Activated CD4-positive, CD25-positive, alpha-beta regulatory T cell (primary cell): ENCODE measurements at places on chromosomes 3 and 15.
A peak's percentile ranks its signal among the peaks of the same experiment; 100 is the strongest.

DNA sequence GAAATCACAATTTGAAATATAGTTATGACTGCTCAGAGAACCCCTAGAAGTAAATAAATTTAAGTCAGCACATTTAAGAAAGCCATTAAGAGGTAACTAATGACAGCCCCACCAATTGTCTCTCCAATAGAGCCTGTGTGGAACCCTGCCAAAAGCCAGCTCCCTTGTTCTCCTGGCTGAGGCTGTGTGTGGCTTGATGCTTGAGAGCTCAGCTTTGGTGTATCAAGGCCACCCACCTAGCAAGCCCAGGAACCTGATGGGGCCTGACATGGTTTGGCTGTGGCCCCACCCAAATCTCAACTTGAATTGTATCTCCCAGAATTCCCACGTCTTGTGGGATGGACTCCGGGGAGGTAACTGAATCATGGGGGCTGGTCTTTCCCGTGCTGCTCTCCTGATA lies 106.9 kb downstream of the LRRN1 start:
- DNase-seq = no peak

GRCh38 chr15:98789020-98789419 lies 140.7 kb downstream of the IGF1R start:
- no peak for DNase-seq

DNA sequence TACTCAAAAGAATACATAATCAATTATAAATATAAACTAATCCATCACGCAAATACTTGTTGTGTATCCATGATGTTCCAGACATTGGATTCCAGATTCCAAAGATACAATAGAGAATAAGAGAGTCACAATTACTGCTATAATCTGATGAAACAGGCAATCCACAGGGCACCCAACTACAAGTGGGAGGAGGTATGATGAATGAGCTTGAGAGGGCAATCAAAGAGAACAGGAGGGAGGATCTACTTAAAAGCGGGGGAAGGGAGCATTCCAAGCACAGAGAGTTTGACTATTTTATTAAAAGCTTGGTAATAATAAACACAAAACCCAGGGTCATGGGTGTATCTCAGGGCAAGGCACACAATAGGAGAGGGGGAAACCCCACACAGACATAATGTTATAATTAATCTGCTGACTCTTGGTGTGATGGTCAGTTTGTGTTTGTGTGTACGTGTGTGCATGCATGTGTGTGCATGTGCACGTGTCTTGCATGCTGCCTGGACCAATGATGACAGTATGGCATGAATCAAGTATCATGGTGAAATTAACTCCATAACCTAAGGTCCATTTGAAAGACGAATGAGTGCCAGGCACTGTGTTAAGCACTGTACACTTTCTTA lies 325.4 kb upstream of the WNT5A start:
- no peak for DNase-seq

GRCh38 chr3:71441925-71442651 lies 141.4 kb downstream of the FOXP1 start:
- no peak for DNase-seq

GRCh38 chr3:112497897-112498548 lies 1.2 kb downstream of the BTLA start:
- DNase-seq = no peak

DNA sequence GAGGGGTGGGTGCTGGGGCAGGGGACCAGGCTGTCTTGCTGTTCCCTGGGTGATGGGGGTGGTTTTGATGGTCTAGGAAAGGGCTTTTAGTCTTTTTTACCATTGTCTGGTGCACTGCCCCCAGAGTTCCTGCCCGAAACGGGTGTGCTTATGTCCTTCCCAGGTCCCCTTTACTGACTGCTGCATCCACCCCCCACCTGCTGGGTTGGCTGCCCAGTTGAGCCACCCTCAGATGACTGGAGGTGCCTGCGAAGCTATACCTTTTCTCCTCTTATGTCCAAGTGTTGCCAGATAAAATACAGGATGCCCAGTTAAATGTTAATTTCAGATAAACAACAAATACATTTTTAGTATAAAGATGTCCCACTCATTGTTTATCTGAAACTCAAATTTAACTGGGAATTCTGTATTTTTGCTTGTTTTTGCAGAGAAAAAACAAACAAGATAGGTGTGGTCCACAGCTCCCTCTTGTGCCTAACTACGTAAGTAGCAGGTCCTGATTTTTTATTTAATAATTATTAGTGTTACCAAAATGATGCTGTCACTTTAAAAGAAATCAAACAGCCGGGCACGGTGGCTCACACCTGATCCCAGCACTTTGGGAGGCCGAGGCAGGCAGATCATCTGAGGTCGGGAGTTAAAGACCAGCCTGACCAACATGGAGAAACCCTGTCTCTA lies 6.1 kb upstream of the RPP14 start:
- no peak for DNase-seq

- DNase-seq = no peak
Observed at GRCh38 chr3:104521606-104522336, 844.9 kb upstream of the ALCAM start.

DNA sequence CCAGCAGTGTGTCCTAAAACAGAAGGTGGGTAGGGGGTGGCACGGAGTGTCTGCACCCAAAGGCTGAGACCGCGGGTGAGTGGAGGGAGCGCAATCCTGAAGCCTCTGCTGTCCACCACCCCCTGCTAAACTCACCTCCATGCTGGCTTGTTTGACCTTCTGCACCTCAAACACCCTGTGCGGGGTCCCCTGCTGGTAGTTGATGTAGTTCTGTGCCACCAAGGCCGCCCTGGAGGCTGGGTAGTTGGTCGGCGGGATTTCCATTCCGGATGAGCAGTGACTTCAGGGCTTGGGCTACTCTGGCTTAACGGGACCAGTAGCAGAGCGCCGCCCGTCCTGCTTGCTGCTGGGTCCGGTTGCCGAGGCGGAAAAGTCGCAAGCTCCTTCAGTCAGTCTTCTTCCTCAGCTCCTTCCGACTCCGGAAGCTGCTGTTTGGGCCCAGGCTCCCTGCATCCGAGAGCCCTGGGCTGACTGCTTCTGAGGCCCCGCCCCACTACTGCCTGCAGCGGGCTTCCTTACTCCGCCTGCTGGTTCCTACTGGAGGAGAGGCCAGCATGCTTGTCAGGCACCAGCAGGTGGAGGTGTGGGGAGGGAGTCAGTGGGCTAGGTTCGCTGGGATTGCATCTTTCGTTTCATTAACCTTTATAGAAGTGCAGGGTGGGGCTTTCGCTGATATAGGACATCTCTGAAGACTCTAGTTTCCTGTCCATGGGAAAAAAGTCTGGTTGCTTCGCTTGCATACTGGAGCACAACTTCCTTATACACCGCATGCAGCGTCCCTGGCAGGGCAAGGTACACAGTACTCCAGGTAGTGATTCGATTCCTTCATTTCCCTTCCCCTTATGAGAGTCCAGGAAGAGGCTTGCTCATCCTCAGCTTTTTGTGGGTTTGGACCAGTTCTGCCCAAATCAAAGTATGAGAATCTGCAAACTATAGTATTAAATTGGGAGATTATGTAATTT lies at the start of gene LXN:
TSS of gene LXN (minus strand) at position 434 of the 962 bp plus-strand sequence. CDS start at position 264, 170 bp downstream.
- peak; percentile 44 for DNase-seq

GRCh38 chr3:169237201-169237600 lies 426.3 kb downstream of the MECOM start:
- DNase-seq = no peak

DNA sequence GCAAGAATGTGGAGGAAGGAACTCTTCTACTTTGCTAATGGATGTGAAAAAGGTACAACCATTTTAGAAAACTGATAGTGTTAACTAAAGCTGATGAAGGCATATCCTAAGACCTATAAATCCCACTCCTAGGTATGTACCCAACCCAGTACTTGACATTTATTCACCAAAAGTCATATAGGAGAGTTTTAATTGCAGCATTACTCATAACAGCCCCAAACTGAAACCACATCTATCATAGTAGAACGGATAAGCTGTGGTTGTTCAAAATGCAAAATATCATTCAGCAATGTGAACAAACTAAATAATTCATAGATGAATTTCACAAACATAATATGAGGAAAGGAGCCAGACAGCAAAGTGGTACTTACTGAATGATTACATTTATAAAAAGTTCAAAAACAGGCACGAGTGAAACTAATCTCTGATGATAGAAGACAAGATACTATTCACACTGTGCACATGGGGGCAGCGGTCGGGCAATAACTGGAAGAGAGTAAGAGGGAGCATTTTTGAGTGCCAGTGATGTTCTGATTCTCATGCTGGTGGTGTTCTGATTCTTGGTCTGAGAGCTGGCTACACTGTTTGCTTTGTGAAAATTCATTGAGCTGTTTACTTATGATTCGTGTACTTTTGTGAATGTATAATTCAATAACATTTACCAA lies 34.3 kb downstream of the GOLIM4 start:
- no peak for DNase-seq

DNA sequence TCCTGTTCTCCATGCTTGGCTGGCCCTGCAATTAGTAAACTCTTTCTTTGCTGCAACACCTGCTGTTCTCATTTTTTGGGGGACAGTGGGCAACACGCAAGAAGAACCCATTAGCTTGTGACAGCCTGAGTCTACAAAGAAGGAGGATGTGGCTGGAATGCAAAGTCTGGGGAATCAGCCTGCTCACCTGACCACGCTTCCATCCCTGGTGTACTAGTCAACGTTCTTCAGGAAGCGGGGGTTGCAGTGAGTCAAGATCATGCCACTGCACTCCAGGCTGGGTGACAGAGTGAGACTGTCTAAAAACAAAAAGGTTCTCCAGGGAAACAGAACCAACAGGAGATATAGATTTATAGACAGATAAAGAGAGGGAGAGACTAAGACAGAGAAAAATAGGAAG lies 27.7 kb upstream of the KBTBD12 start:
- no peak for DNase-seq

DNA sequence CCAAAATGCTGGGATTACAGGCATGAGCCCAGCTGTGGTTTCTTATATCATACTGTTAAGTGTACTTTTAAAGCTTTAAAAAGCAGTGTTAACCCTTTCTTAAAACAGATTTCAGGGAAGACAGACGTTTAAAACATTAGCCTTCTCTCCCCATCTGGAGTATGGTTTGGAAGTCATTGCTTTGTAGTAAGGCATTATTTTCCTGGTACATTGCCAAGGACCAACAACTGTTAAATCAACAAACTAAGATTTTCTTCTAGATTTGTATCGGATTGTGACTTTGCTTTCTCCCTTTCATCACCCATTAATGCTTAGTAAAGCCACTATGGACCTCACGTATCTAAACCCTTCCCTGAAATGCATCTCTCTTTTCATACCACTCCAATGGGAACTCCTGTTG lies 50.5 kb downstream of the UBE2E1 start:
- no peak for DNase-seq

DNA sequence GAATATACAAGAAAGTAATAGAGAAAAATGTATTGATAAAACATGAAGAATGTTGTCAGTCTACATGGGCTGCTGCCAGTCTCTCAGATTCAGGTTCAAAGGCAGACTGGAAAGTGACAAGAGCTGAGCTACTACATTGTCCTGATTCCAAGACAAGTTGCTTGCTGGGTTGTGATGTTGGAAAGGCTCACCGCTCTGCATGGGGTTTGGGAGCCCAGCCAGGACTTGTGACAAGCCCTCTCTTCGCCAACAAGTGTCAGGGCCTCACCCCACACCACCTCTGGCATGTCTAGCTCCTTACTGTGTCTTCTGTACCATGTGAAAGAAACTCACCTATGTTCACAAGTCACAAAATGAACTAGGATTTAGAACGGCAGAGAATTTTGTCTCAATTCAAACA lies 43.0 kb upstream of the SH3GL3 start:
- DNase-seq = no peak

GRCh38 chr15:82533801-82534200 lies 6.5 kb downstream of the RPS17 start:
- DNase-seq = no peak

DNA sequence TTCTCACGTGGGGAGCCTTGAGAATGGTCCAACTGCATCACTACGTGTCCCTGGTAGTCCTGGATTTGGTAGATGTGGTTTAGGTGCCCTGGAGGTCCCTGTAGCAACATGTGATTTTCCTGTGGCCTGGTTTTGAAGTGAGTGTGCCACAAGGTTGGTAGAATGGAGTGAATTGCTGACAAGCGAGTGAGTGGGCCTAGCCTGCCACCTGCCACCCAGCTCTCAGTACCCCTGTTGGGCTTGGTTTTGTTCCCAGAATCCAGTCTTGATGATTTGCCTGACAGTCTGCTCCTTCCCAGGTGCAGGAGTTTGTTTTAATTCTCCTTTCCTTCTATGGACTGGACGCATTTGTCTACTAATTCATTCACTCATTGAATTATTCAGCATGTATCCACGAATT lies 19.4 kb downstream of the RPLP1 start:
- no peak for DNase-seq

DNA sequence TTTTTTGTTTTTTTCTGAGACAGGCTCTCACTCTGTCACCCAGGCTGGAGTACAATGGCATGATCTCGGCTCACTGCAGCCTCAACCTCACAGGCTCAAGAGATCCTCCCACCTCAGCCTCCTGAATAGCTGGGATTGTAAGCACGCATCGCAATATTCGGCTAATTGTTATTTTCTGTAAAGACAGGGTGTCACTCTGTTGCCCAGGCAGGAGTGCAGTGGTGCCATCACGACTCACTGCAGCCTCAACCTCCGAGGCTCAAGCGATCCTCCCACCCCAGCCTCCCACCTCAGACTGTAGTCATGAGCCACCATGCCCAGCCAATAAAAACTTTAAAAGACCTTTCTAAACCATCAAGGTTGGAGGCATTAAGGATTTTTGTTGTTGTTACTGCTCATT lies 57.4 kb upstream of the TFRC start:
- DNase-seq = no peak

DNA sequence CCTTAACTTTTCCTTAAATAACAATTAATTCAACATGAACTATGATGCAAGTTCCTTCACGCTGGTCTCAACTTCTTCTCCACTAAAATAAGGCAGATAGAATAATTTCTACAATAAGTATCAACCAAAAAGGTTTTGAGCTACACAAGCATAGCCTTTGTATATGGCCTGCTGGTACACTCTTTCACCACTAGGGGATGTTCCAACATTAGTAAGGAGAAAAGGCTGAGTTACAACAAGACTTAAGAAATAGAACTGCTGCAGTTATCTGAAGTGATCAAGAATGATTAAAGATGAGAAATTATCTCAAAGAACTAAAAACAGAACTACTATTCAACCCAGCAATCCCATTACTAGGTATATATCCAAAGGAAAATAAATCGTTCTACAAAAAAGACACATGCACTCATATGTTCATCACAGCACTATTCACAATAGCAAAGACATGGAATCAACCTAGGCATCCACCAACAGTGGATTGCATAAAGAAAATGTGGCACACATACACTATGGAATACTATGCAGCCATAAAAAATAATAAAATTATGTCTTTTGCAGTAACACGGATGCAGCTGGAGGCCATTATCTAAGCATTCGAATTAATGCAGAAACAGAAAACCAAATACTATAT lies 14.4 kb downstream of the ATP13A3 start:
- DNase-seq = no peak

DNA sequence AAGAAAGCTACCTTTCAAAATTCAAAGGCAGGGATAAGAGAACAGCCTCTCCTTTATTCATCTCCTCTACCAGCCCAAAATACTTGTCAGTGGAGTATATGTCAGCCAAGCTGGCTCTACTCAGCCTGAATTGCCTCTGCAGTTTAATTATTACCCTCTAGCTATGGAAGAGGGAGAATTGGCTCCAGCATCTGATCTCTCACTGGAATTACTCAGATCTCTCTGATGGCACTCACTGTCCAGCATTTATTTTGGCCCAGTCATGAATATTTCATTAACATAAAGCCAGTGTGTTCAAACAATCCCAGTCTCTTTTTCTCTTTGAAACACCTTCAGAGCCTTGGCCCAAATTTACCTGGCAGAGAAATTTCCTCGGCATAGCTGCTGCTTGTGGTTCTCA lies 58.6 kb upstream of the TMEM108 start:
- no peak for DNase-seq

GRCh38 chr3:140052771-140053702 lies 118.1 kb downstream of the CLSTN2 start:
- no peak for DNase-seq
